ENCODE measurements at places on chromosomes 7 and 10.

DNA sequence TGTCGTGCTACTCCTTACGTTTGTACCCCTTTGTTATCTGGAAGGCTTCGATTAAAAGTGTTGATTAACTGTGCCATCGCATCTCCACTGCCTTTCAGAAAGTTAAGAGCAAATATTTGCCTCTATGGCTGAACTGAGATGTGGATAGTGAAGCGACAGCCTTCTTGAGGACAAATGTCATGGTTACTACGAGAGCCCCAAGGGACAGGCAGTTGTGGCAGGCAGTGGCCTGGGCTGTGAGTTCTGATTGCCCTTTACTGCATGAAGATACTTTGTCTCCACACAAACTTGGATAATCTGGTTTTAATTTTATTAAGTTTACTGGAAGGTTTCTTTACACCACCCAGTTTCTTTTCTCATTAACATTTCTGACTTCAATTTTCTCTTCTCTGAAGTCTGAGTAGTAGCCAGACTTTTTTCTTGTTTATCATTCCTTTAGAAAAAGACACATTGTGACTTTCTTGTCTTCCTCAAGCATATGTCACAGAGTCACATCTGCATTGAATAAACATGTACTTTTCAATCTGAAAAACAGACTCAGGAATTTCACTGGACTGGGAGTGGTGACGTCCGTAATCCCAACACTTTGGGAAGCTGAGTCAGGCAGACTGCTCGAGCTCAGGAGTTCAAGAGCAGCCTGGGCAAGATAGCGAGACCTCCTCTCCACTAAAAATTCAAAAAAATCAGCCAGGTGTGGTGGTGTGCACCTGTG lies 1.5 kb downstream of the TAS2R41 start:
- no peak for DNase-seq

GRCh38 chr10:36688717-36689116 lies 436.7 kb upstream of the ANKRD30A start:
- DNase-seq = no peak

DNA sequence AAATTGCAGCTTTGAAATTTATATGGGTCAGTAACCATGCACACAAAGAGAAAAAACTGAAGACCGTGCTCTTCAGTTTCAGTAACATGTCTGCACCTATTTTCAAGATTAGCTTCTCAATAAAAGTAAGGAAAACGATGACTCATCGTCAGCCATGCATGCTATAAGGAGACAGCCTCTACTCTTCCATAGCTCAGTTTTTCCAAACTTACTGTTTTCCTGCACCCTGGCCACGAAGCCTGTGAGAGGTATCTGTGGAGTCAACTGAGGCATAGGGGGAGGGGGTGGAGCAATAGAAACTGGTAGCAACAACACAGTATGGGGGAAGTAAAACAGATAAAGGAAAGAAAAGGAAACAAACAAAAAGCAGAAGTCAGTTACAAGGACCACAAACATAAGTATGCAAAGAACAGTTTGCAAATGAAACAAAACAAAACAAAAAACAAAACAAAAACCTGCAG lies 58.0 kb downstream of the PDSS1 start:
- no peak for DNase-seq

- DNase-seq = no peak
Observed at GRCh38 chr10:86172301-86172700, 194.3 kb downstream of the GRID1 start.

DNA sequence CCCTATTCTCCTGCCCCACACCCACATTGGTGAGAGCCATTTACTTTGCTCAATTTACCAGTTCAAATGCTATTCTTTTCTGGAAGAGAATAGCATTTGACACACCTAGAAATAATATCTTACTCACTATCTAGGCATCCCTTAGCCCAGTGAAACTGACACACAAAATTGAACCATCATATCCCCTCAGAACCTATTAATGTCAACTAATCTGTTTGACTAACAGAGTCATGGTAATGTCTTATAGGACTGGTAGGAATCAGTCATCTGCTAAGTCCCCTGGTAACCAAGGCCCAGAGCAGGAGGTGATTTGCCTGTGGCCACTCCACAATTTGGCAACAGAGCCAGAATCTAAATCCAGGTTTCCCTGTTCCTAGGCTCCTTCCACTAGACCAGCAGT lies 63.3 kb downstream of the PPP1R3C start:
- DNase-seq = no peak

- DNase-seq = no peak
Observed at GRCh38 chr7:35658606-35659201, 36.2 kb downstream of the HERPUD2 start.

DNA sequence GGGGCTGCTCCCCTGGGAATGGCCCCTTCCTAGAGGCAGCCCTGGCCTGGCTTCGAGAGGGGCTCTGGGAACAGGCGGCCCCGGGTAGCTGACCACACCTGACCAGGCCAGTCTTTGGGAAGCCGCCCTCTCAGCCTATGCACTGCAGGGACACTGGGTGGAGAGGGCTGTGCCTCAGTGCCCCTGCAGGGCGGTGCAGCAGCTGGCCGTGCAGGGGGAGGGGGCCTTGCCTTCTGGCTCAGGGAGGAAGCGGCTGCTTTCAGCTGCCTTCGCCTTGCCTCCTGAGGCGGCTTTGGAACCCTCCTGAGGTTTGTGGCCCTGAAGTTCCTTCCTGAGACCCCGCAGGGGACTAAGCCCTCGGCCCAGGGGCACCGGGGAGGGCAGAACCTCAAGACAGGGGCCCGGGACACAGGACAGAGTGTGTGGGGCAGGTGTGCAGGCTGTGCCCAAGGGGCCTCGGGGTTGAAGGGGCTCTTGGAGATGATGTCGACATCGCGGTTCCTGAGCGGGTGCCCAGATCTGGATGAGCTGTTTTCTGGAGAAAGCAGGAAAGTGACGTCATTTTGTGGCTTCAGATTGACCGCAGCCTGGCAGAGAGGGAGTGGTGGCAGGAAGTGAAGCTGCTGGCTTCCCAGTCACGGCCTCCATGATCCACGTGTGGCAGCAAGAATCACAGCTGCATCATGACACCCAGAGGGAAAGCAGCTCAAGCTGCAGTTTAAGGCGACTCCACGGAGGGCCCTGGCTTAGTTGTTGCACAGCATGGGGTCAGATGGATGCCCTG lies 17.7 kb downstream of the ADAM8 start:
- no peak for DNase-seq

DNA sequence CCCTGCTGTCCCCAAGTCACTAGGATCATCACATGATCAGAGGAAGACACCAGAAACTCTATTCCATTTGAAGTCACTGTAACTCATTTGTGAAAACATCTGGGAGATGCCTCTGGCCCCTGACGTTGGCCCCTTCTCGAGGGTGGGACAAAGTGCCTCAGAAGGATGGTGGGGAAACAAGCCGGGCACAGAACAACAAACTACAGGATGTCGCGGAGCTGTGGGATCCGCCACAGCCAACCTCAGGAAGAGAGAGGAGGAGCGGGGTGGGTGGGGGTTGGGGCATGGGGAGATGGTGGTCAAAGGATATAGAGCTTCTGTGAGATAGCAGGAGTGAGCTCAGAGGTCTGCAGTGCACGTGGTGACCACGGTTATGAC lies 265.6 kb upstream of the TCERG1L start:
- DNase-seq = no peak

GRCh38 chr7:128094686-128095085 lies 63.4 kb upstream of the LRRC4 start:
- DNase-seq = no peak

DNA sequence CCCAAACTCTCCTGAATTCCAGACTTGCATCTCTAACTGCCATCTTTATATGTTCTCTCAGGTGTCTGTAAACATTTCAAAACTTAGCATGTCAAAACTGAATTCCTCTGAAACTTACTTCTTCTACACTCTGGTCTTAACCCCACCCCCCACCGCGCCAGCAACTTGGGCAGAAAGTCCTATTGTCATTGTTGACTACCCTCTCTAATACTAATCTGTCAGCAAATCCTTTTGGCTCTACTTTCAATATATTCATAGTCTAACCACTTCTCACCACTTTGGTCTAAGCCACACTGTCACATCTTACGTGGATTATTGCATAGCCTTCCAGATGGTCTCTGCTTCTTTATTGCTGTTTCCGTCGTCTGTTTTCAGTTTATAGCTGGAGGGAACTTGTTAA lies 86.6 kb downstream of the AHCYL2 start:
- no peak for DNase-seq

- DNase-seq = no peak
Observed at GRCh38 chr7:23021596-23021995, 7.7 kb upstream of the HYCC1 start.

Data from NK-92 treated with Interleukin-12 subunit alpha and Interleukin-12 subunit beta, amount 100 ng/mL, for 24 hours (cell line).